A549 (cell line): ENCODE measurements at places on chromosomes 16 and 17.
A peak's percentile ranks its signal among the peaks of the same experiment; 100 is the strongest.

DNA sequence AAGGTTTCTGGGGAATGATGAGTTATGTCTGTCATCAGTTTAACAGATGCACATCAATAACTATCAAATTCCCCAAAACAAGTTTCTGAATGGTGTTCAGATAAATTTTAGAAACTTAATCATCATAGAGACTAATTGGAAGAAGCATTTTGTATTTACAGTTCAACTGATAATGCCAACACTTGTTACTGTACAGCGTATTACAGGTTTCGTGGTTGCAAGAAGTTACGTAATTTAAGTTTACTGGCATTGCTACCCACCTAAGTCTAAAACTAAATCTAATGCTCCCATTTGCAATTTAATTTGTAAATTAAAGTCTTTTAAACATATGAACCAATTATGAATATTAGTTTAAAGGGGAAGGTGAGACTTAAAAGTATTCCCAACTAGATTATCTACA, 3.0 kb downstream of the SRSF1 start:
- DNase-seq = no peak

DNA sequence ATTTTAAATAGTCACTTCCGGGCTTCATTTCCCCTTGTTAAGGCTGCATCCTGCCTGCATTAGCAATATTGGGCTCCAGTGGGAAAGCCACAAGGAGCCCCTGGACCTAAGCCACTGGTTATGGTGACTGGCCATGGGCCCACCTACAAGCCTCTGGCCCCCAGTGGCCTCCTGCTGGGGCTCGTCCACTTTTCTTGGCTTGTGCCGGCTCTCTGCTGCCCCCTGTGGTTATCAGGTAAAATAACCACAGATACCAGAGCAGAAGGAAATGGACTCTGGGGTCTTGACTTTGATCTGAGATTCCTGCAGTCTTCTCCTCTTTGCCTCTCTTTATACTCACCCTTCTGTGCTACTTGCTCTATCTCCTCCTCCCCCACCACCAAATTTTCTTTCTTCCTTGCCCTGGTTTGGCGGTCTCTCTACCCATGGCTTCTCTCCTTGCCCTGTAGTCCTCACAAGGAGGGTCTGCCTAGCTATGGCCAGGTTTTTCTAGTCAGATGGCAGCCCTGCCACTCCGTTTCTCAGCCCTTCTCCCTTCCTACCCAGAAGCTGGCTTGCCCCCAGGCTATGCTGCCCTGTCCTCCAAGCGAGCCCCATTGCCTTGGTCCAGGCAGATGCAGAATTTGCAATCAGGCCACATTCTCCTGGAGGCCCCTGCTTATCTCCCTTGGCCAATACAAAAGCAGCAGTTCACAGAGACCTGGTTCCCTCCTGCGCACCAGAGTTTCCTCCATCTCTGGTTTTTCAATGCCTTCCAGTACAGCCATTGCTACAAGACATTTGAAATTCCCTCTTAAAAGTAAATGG, 82.9 kb upstream of the RCVRN start:
- DNase-seq = peak; percentile 57

DNA sequence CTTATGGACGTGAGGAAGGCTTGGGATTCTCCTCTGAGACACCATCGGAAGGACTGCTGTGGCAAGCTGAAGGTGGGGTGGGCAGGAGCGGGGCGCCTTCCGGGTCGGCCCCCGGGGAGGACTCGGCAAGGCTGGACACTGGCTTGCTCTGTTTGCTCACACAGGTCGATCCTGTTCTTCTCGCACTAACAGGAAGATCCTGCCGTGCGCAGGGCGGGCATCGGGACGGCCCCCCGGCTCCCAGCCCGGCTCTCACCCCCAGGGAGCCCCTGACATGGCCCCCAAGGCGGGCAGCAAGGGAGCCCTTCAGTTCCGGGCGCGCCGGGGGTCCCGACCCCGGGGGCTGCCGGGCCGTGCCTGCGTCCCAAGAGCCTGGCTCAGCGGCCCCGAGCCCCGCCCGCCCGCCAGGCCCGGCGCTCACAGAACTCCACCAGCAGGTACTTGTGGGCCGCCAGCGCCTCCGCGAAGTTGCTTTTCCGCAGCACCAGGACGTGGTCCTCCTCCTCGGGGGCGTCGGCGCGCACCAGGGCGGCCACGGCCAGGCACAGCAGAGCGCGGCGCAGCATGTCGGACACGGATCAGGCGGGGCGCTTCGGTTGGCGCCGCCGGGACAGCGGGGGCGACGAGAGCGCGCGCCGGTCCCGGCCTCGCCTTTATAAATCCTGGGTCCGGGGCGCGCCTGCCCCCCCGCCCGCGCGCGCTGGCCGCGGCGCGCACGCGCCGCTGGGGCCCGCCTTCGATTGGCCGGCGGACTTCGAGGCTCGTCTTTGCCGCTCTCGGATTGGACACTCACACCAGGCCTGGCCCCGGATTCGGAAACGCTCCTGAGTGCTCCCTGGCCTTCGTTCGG, at the start of gene P4HB:
Gene P4HB, minus strand, starts transcription at position 630 of the 850 bp plus-strand sequence. Its CDS starts 64 bp downstream, at position 566.
- DNase-seq = no peak

GRCh38 chr17:66691644-66692420, 143.1 kb upstream of the CACNG5 start:
- DNase-seq = peak; percentile 92

GRCh38 chr17:76867578-76868175, 527 bp upstream of the MGAT5B start:
- no peak for DNase-seq

GRCh38 chr17:74466111-74466827, at the start of gene CD300A:
TSS of gene CD300A (plus strand) at chr17:74466634. CDS start at chr17:74466704, 70 bp downstream.
- no peak for DNase-seq

- DNase-seq = no peak
Measured at GRCh38 chr16:11408216-11408615, 63.0 kb downstream of the RMI2 start.

GRCh38 chr16:25013751-25014499, 1.2 kb downstream of the ARHGAP17 start:
- no peak for DNase-seq

GRCh38 chr16:85759136-85759535, 8.2 kb upstream of the C16orf74 start:
- DNase-seq = no peak

- DNase-seq = no peak
Measured at GRCh38 chr16:86597880-86598606, 19.7 kb downstream of the FOXL1 start.

- DNase-seq = no peak
Measured at GRCh38 chr16:78704416-78704815, 605.0 kb downstream of the WWOX start.

DNA sequence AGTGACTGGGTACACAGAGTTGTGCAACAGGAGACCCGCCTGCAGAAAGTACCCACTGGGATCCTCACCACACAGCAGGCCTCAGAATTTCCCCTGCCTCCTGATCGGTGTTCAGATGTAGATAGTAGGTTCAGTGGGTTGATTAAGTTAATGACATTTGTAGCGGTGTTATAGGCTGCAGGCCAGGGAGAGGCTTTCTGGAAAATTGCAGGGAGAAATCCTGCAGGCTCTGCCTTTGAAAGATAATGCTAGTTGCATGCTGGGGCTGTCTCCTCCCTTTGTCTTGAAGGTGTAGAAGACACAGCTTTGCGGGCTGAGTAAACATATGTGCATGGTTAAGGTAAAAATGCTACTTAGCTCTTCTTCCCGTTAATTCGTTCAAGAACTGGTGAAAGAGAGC, 406.3 kb upstream of the RBFOX1 start:
- no peak for DNase-seq

- no peak for DNase-seq
Measured at GRCh38 chr17:65055280-65055707, 1.2 kb downstream of the GNA13 start.
